NCI-H510A (cell line): ENCODE measurements at places on chromosomes 11 and 22.

DNA sequence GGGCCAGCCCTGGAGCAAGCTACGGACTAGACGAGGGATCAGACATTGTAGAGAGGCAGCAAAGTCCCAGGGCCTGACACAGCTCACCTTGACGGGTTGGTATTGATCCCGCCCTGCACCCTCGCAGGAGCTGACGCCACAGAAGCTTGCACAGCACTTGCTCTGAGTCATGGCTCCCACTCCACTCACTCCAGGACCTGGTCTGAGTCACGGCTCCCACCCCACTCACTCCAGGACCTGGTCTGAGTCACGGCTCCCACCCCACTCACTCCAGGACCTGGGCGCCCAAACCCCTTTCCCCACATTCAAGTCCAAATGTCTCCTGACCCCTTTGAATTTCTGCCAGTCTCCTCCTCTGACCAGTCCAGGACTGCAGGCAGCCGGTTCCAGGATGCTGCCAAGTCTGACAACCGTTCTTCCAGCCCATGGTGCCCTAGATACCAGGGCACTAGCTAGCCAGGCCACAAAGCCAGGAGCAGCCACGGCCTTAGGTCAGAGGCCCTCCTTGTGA is 6.0 kb upstream of the PNPLA5 start:
- no peak for DNase-seq

DNA sequence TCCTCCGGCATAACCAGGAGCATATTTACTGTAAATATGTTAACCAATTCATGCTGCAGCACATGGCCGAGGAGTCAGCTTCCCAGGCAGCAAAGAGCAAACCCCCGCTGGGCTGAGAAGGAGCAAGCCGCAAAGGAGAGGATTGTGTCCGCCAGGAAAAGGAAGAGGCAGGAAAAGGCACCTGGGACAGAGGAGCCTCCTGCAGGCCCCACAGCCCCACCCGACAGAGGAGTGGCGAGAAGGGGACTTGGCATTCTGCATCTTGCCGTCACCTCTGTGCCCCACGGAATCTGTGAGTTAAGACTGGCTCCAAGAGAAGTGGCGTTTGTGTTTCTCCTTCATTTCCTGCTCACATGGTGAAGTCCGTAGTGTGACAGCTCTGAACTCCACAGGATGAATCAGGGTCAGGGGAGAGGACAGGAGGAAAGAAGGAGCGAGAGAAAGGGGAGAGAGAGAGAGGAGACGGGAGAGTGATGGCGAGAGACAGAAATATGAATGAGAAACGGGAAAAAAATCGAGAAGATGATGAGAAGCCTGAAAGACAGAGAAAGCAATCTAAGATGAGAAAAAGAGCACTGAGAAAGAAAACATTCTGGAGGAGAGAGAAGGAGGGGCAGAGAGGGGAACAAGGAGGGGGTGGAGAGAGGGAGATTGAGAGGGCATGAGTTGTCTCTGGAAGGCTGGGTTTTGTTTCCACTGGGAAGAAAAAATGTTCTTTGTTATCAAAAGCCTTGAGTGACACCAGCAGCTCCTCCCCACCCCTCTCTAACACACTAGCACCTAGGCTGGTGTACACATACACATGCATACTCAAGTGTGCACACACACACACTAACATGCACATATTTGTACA is 489.6 kb downstream of the MN1 start:
- DNase-seq, result no peak

GRCh38 chr11:33779849-33780528 is 5.7 kb upstream of the FBXO3 start:
- DNase-seq, result no peak

- no peak for DNase-seq
These were observed 90.4 kb upstream of the PDGFD start for GRCh38 chr11:104254347-104254746.

GRCh38 chr11:16763746-16764145 is 25.3 kb downstream of the C11orf58 start:
- no peak for DNase-seq

DNA sequence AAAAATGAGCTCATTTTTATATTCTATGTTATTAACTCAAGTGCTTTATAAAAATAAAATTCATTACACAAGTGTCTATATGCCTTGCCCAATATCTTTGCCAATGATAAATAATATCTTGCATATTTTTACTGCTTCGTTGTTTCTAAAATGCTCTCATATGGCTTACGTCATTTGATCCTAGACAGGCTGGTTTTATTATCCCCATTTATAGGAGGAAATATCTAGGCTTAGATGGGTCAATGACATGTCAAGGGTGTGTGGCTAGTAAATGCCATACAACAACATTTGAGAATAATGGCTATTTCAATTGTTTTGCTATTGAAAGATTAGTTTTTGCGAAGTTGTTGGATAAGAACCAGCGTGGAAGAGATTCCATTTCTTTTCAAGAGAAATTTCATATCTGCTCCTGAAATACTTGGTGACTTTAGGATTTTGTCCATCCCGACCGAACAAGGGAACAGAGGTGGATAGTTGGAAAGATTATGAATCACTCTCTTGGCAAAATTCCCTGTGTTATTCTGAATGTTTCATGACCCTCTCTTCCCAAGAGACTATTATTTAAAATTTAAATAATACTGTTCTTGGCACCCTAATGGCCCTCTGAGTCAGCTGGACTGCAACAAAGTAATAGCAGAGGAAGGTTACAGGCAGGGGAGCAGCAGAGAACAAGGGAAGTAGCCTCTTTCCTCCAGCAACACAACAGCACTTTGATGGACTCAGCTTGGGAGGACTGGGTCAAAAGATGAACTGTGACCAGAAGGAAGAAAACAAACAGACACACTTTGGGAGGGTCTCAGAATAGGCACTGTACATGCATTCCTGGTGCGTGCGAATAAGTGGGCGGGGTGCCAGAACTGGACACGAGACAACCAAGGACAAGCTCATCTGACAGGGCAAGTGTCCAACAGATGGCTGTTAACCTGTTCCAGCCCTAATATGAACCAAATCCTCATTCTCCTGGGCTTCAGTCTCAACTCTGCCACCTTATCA is 94.5 kb downstream of the ME3 start:
- DNase-seq, result no peak

DNA sequence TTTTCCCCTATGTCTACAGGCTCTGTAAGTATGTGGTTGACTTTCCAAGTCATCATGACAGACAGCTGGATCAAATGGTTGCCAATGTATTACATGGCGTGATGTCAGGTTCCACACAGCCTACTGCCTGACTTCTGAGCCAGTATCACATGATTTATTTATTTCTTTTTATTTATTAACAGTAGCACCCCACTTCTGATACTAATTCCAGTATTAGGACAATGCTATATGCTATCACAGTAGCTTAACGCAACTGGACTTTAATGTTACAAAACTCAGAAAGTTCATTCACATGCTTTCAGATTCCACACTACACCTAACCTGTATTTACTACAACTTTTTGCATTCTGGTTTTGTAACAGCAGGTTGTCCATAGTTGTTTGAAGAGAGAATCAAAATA is 17.7 kb upstream of the C11orf24 start:
- no peak for DNase-seq

- DNase-seq, result no peak
These were observed 74.0 kb upstream of the PHF21B start for GRCh38 chr22:45083659-45084305.

GRCh38 chr11:11970556-11970955 is 37.9 kb downstream of the DKK3 start:
- DNase-seq, result no peak

DNA sequence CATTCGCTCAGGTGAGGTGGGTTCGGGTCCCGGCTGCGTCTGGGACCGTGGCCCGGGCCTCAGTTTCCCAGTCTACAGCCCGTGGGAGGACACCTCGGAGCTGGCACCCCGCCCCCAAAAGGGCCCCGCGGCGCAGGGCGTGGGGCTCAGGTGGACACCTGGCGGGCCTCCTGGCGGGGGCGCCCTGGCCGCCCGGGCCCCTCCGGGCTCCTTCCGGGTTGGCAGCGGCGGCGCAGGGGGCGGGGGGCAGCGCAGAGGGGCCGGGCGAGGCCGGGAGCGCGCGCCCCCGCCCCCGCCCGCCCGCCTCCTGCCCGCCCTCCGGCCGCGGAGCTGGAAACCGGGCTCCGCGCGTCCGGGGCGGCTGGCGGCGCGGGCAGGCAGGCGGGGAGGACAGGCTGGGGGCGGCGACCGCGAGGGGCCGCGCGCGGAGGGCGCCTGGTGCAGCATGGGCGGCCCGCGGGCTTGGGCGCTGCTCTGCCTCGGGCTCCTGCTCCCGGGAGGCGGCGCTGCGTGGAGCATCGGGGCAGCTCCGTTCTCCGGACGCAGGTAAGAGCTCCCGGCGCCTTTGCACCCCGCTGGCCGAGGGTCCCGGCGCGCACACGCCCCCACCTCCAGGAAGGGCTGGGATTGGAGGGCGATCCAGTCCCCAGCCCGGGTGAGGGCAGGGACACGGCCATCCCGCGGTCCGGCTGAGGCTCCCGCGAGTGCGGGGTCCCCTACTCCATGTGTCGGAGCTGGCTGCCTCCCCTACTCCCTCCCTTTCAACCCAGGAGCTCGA is at the start of gene EMID1:
TSS of gene EMID1 (plus strand) at position 303 of the 778 bp plus-strand sequence. CDS start at position 446, 143 bp downstream.
- DNase-seq, result no peak

DNA sequence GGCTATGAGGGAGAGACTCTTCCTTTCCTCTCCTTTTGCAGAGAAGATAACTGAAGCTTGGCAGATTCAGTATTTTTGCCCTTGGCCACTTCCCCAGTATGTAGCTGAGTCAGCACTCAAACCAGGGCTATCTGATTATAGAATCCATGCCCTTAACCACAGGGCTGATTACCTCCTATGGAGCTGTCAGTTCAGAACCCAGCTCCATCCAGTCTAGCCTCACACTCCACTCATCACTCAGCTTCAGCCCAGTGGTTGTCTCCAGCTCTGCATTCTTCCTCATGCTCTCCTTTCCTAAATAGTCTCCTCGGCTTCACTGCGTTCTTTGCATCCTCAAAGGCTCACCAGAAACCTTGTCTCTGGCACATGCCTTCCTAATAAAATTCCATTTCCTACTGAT is 151.6 kb upstream of the BLID start:
- no peak for DNase-seq

GRCh38 chr11:72377596-72377995 is 56.7 kb downstream of the CLPB start:
- no peak for DNase-seq

DNA sequence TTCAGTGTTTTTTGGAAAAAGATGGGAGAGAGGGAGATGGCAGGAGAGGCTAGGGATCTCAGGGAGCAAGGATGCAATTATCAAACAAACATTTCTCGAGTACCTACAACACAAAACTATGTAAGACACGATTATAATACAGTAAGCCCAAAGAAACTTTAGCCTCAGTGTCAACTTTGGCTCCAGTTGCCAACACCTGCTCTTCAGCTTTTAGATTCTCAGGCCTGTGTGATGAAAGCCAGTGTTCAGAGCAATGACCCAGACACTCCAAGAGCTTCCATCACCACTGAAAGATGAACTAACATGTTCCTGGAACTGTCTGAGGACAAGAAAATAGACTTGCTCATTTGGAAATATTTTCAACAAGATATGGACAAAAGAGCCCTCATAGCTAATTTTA is 31.4 kb upstream of the CEP295 start:
- DNase-seq, result no peak

- no peak for DNase-seq
These were observed 41.1 kb downstream of the PACS1 start for GRCh38 chr11:66111158-66111557.

DNA sequence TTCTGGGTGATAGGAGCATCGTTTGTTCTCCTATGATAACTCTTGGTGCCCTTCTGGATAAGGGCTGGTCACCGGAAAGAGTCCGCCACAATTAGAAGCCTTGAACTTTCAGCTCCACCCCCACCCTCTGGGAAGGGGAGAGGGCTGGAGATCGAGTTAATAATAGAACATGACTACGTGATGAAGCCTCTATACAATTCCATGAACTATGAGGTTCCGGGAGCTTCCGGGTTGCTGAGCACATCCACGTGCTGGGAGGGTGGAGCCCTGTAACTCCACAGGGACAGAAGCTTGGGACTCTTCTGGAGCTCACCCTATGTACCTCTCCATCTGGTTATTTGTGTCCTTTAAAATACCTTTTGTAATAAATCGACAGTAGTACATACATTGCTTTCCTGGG is 40.3 kb downstream of the ARHGAP42 start:
- DNase-seq, result no peak

GRCh38 chr11:79419120-79419519 is 21.7 kb downstream of the TENM4 start:
- no peak for DNase-seq

GRCh38 chr11:133950874-133951326 is 5.9 kb downstream of the IGSF9B start:
- no peak for DNase-seq

DNA sequence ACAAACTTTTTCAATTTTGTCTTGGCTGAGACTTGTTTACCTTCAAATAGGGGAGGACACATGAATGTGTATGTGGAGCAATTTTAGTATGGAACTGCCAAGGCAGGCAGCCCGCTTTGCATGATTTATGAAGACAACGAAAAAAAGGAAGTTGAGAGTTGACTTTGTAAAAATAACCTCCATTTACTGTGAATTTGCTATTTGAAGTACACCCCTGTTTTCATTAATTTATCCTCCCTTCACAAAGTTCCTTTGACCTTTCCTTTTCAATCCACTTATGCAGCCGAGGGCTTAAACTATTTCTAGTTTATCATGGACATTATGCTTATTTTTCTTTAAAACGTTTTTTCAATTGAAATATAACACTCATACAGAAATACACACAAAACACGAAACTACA is 369.6 kb upstream of the CADM1 start:
- DNase-seq, result no peak

- no peak for DNase-seq
These were observed 284.6 kb upstream of the ZC3H12C start for GRCh38 chr11:109808569-109808968.

DNA sequence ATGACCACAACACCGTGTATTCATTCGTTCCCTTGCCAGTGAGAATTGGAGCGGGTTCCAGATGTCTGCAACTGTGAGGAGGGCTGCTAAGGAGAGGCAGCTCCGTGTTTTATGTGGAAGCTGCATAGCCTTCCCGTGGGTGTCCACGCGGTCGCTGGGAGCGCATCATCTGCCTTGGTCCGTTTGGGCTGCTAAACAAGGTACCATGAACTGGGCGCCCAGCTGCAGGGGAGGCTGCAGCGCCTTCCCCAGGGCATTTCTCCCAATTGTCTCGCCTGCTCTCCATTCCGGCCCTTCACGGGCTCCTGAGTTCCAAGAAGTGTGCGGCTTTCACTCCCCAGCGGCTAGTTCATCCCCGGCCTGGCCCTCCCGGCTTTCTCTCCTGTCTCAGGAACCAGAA is 1446.4 kb downstream of the TBC1D22A start:
- DNase-seq, result no peak

DNA sequence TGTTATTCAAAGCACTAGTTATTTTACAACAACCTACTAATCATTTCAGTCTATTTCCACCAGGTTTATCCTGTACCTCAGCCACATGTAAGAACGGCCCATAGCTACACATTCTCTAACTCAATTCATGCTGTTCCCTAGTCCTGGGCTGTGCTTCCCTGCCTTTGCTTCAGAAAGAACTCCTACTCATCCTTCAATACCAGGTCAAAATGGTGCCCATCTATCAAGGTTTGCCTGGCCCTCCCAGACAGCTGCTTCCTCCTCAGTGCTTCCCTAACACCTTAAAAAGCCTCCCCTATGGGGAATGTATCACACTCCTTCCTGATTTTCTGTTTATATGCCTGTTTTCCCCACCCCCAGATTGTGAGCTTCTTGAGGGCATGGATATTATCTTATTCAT is 400.7 kb downstream of the MN1 start:
- DNase-seq, result no peak
